ENCODE measurements at places on chromosomes 6 and 20.

DNA sequence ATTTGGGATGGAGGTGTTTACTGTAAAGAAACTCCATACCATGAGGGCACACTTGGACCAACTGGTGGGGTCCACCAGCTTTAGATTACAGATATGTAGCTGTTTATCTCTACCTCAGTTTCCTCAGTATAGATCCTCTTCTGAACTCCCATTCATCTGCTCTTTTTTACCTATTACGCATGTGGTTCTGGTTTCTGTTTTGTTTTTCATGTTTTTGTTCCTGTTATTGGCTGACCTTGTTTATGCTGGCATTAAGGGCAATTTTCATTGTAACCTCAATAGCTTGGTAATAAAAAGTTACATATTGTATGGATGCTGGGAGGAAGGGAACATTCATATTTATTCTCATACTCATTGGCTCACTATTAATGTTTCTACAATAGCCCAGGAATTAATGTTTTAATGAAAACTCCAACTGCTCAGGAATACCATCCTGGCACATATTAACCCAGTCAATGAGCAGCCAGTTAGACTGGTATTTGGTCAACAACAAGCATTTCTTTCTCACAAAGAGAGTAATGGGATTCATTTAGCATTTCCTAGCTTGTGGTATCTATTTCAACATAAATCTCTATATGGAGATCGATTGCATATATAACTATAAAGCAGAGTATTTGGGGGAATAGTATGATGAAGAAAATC is 83.8 kb upstream of the FAM184A start:
- DNase-seq, result no peak

DNA sequence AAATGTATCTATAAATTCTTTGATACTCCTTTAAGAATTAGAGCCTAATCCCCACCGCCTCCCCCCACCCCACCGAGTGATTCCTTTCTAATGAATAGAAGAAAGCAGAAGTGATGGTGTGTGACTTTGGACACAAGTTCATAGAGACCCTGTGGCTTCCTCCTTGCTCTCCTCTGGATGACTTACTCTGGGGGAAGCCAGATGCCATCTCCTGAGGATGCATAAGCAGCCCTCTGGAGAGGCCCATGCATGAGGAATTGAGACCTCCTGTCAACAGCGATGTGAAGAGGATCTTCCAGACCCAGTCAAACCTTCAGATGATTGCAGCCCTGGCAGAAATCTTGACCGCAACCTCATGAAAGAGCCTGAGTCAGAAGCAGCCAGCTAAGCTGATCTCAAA is 21.1 kb downstream of the AHCY start:
- no peak for DNase-seq

- DNase-seq, result peak; percentile 19
These were observed 67.4 kb upstream of the XRN2 start for GRCh38 chr20:21235484-21236445.

- no peak for DNase-seq
These were observed 97.0 kb downstream of the FOXF2 start for GRCh38 chr6:1486387-1486786.

All from T47D (cell line).